Myocyte (in vitro differentiated cells): ENCODE measurements at places on chromosomes 16 and 17. TPM values are rescaled to one million over a fixed set of nuclear protein-coding genes. Genes with fewer than 3 reads are reported as not detected.

Gene GPS2
- 92.2 and 95.8 TPM in 2 replicates for total RNA-seq

GRCh38 chr17:73624496-73624988 lies 19.7 kb downstream of the SDK2 start:
- no peak for DNase-seq

Gene KRT13
- not detected in 2 replicates for total RNA-seq

DNA sequence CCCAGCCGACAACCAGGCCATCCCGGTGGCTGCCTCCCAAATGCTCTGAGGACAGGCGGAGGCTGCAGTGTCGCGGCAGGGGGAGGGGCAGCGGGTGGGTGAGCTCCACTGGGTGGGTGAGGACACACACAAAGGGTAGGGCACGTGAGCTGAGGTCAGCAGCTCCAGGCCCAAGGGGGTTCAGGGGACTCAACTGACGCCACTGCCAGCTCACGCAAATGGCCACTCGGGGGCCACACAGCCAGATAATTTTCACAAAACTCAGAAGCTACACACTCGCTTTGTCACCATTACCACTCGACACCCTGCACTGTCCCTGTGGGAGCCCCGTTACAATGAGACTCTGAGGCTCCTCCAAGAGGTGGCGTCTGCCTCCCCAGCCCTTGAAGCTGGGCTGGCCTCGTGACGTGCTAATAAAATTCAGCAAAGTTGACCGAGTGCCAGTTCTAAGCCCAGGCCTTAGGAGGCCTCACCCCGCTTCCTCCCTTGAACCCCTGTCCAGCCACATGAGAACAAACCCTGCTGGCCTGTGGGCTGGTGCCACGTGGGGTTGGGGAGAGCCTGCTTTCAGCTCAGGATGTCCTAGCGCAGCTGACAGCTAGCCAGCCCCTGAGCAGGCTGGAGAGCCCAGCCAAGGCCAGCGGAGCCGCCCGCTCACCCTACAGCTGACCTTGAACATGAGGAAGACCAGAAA lies 56.9 kb downstream of the RMI2 start:
- DNase-seq, result no peak

Gene NOMO2
- total RNA-seq, result 136 and 150 TPM in 2 replicates

Gene PLA2G10
- not detected in 2 replicates for total RNA-seq

Gene TELO2
- 17.5 and 21.3 TPM in 2 replicates for total RNA-seq

Gene NUDT16L1
- 81.4 and 102 TPM in 2 replicates for total RNA-seq

Gene HOXB5
- total RNA-seq, result 0.42 and 0.80 TPM in 2 replicates

DNA sequence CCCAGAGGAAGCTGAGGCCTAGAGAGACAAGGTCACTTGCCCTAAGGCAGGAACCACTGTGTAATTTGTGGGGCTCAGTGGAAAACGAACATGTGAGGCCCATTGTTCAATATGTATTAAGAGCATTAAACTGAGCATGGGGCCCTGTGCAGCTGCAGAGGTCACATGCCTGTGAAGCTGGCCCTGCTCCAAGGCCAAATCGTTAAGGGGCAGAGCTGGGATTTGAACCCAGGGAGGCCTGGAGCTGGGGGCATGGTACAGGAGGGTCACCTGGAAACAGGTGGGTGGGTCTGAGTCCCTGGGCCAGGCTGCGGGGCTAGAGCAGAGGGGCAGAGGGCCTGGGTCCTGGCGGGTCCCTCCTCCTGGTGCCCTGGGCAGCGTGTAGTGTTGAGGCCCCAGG lies 19.7 kb downstream of the C16orf74 start:
- no peak for DNase-seq

Gene KRTAP4-2
- not detected in 2 replicates for total RNA-seq

Gene VMO1
- total RNA-seq, result 0.73 TPM in 1 of 2 replicates, not detected in the other

GRCh38 chr17:42848093-42848492 lies 2.9 kb upstream of the AOC3 start:
- DNase-seq, result no peak

Gene RSPRY1
- 39.6 and 42.1 TPM in 2 replicates for total RNA-seq

Gene G6PC1
- total RNA-seq, result not detected in 2 replicates

DNA sequence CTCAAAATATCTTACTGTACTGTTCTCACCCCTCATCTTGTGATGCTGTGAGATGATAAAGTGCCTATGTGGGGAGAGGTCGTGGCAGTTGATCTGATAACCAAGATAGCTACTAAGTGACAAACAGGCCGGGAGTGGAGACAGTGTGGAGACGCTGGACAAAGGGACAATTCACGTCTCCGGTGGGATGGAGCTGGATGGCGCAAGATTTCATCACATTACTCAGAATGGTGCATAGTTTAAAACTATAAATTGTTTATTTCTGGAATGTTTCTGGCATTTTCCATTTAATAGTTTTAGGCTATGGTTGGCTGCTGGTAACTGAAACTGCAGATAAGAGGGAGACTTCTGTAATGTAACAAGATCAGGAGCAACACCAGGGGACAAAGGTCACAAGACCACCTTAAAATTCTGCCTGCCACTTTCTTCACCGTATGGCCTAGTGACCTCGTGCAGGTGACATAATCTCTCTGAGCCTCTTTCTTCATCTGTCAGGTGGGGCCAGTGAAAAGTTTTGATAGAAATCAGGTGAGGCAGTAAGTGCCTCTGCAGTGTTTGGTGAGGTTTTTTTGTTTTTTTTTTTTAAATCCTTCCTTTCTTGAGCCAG lies 54.4 kb upstream of the LGALS9 start:
- no peak for DNase-seq

- DNase-seq, result peak; percentile 92
Measured at GRCh38 chr17:49456183-49456965, 38.7 kb upstream of the NGFR start.

DNA sequence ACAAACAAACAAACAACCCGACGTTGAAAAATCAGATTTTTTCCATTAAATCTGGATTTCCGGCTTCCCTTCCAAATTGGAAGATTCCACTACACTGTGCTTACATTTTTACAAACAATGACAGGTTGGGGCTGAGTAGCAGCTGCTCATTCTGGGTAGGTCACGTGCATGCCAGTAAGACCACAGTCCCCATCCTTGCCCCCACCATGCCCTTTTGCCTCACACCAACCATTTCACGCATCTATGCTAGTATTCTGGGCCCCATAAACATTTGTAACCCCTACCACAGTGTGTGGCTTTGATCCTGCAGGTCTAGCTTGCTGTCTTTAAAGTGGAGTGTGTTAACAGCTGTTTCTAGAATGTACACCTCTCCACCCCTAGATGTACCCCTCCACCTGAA lies 366.1 kb downstream of the XYLT1 start:
- DNase-seq, result peak; percentile 35

DNA sequence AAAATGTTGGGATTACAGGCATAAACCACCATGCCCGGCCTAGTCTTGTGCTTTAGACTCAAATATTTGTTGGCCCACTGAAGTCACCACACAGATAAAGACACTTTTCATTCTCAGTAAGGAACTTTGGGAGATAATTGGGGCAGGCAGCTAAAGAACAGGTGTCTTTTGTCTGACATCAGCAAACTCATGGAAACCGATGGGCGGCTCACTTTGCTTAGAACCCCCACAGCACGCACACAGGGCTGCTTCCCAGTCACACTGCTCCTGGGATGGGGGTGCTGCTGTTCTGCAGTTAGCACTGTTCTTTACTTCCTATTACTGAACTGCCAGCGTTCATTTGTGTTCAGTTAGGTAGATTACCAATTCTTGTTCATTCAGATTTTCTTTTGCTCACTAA lies 18.0 kb upstream of the BRCA1 start:
- peak; percentile 19 for DNase-seq

Gene C17orf50
- not detected in 2 replicates for total RNA-seq

Gene DRC3
- 1.0 and 1.6 TPM in 2 replicates for total RNA-seq

- DNase-seq, result no peak
Measured at GRCh38 chr16:22710326-22710725, 103.6 kb upstream of the HS3ST2 start.

Gene MPP2
- 0.96 and 2.3 TPM in 2 replicates for total RNA-seq

Gene TERB1
- total RNA-seq, result not detected in 2 replicates

DNA sequence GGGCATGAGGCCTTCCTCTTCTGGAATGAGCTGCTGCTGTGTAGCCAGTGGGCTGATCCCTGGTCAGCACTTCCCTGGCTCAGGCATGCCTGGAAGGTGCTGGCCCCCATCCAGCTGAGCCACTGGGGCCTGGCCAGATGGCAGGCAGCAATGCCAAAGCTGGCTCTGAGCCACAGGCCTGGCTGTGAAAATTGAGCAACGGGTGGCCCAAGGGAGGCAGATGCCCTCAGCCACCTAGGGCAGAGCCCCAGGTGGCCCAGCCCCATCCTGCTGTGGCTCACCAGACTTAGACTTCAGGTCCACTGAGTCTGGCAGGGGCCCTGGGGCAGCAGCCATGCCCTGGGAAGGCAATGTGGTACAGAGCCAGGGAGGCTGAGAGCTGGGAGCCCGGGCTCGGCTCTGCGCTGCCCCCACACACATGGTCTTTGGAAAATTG lies 8.5 kb upstream of the CRHR1 start:
- DNase-seq, result peak; percentile 69

GRCh38 chr16:89102041-89102471 lies 8.4 kb downstream of the ACSF3 start:
- DNase-seq, result no peak

- no peak for DNase-seq
Measured at GRCh38 chr16:8271344-8271743, 319.0 kb downstream of the TMEM114 start.

Gene PDILT
- total RNA-seq, result not detected in 2 replicates

Gene MBTPS1
- 42.1 and 53.5 TPM in 2 replicates for total RNA-seq

- no peak for DNase-seq
Measured at GRCh38 chr16:28486266-28486665, 5.6 kb downstream of the CLN3 start.

DNA sequence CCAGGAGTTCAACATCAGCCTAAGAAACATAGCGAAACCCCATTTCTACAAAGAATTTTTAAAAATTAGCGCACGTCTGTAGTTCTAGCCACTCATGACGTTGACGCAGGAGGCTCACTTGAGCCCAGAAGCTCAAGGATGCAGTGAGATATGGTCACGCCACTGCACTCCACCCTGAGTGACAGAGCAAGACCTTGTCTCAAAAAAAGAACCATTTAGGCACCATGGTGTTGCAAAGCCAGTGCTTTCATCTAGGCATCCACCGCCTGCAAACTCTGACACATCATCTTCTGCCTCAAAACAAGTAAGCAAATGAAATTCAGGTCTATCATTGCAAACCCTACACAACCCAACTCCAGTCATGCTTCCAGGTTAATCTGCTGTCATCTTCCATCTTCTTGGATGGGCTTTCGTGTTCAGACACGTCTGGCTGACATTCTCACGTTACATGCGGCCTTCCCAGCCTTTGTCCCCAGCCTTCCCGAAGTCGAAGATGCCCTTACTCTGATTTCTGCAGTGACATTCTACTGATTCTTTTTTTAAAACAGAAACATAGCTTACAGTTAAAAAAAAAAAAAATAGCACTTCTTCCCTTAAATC lies 8.9 kb downstream of the ANKRD11 start:
- DNase-seq, result no peak

Gene PYY
- total RNA-seq, result 0.19 TPM in 1 of 2 replicates, not detected in the other

GRCh38 chr16:53083119-53083518 lies 28.3 kb downstream of the CHD9 start:
- DNase-seq, result no peak

Gene XAF1
- total RNA-seq, result 6.8 and 9.7 TPM in 2 replicates

Gene OTOA
- 0.64 TPM in 1 of 2 replicates, not detected in the other for total RNA-seq

DNA sequence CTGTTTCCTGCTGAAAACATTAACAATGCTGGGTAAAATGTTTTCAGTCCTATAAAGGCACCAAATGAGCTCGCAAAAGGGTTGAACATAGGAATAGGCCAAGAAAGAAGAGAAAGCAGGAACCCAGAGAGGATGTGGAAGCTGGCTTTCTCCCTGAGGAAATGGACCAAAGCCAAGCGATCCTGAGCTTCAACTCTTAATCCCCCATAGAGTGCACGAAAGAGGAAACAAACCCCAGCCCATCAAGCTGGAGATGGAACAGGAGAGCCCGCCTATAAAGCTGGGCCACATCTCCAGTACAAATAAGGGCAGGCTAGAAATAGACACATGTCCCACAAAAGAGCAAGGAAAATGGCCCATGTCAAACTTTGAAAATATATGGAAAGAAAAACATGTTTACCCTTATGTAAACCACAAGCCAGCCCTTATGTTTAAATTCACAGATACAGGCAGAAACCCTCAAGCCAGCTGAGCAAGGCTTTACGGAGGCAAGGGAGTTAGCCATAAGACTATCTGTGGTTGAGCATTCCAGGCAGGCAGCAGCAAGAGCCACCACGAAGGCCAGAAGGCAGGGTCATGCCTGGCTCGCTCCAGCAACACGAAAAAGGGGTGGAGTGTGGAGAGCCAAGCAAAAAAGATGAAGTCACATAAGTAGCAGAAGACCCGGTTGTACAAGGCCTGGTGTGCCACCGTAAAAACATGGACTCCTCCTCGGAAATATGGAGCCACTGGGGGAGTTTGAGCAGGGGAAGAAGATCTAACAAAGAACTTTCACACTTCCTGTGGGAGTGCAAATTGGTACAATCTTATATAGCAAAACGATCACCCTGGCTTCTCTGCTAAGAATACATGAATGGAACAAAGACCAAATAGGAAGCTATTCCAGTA lies 27.8 kb downstream of the COPRS start:
- DNase-seq, result peak; percentile 73

GRCh38 chr17:50861822-50862528 lies 4.2 kb downstream of the TOB1 start:
- no peak for DNase-seq

DNA sequence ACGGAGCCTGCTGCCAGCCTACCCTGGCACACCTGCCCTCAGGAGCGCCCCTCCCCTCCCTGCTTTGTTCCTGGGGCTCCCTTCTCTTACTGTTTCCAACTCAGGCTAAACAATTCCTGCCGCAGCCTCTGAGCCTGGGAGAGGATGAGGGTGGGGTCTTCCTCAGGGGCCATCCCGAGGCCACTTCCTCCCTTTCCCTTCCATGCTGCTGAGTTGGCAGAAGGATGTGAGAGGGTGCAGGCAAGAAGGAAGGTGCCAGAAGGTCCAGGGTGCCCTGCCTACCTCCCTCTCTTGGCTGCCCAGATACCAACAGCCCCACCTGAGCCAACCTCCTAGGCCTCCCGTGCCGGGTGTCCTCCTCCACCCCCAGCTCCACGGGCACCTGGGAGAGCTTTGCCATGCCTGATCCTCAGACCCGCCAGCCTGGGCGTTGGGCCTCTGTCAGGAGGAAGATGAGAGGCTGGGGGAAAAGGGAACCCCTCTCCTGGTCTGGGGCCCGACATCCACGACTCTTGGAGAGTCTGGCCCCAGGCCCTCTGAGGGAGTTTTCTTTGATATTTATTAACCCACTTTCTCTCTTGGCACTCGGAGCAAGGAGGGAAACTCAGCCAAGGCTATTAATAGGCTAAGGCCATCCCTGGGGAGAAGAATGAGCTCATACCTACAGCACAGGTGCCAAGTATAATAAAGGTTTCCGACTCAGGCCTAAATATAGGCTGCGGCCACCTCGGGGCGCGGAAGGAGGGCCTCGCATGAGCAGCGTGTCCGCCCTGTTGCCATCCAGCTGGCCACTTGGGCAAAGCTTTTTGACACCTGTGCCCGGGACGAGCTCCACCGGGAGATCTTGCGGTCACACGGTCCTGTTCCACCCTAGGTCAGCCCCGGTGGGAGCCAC lies 232.0 kb downstream of the ENGASE start:
- peak; percentile 5 for DNase-seq

- no peak for DNase-seq
Measured at GRCh38 chr17:2150806-2151205, 95.9 kb downstream of the HIC1 start.

- DNase-seq, result no peak
Measured at GRCh38 chr17:32958418-32958817, 30.5 kb downstream of the TMEM98 start.

Gene RASL10B
- 1.1 and 1.3 TPM in 2 replicates for total RNA-seq

Gene PERCC1
- total RNA-seq, result not detected in 2 replicates

GRCh38 chr16:87924811-87925670 lies 11.3 kb downstream of the CA5A start:
- no peak for DNase-seq
